ENCODE measurements at places on chromosomes 6 and 20. TPM values are rescaled to one million over a fixed set of nuclear protein-coding genes. Genes with fewer than 3 reads are reported as not detected.

GRCh38 chr20:39190666-39191570 lies 228.8 kb downstream of the DHX35 start:
- H3K4me3 ChIP-seq = no peak overlapping the region
- H3K4me1 ChIP-seq = no peaks in the 10 kb centered on the region
- DNase-seq = no peak
- H3K27ac ChIP-seq = no peak overlapping the region

The TBX18 gene
- not detected for total RNA-seq

DNA sequence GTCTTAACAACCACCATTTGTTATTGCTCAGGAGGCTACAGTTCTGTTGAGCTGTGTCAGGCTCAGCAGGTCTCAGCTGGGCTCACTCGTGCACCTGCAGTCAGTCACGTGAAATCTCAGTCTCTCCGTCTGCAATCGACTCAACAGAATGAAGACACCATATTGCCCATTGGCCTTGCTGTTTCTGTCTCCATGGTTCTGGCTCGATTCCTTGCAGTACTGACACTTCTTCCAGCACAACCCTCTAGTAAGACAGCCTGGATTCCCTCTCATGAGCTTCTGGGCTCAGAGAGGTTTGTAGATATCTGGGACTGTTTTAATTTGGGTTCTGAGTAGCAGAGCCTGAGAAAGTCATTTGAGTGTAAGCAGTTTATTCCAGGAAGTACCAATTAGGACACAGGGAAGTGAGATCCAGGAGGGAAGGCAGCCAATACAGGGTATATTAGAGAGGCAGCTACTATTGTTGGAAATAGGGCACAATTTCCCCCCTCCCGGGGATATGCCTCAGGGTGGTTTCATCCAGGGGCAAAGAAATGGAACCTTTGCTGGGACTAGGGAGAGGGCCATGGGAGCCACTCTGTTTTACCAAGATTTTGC lies 87.4 kb upstream of the RALGAPA2 start:
- H3K36me3 ChIP-seq = no peaks in the 10 kb centered on the region
- H3K4me3 ChIP-seq = no peak overlapping the region
- no peaks in the 10 kb centered on the region for H3K4me1 ChIP-seq
- H3K27me3 ChIP-seq = no peaks in the 10 kb centered on the region
- no peak overlapping the region for H3K27ac ChIP-seq

DNA sequence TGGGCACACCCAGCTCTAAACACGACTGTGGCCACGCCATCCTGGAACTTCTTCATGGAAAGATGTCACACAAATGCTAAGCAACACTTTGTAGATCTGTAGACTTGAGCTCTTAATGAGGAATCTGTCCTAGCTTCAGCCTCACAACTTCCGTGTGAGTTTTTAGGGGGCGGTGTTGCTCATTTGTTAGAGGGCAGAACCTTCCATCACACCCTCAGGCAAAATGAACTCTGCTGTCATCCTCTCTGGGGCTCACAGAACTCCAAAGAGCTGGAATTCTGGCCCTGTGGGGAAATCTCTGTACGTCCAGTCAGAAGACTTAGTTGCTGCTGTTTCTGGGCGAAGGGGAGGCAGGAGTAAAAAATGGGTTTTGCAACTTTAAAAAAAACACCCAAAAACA lies 49.8 kb downstream of the NRN1 start:
- DNase-seq = no peak
- no peak overlapping the region for H3K27ac ChIP-seq
- no peak overlapping the region for H3K4me3 ChIP-seq
- no peaks in the 10 kb centered on the region for H3K36me3 ChIP-seq
- no peaks in the 10 kb centered on the region for H3K4me1 ChIP-seq

- no peaks in the 10 kb centered on the region for H3K27me3 ChIP-seq
- H3K36me3 ChIP-seq = no peaks in the 10 kb centered on the region
- peaks cover 24% of the 10 kb centered on the region for H3K4me1 ChIP-seq
- H3K4me3 ChIP-seq = no peak overlapping the region
- DNase-seq = no peak
Observed at GRCh38 chr6:166440106-166440505, 57.4 kb upstream of the MPC1 start.

DNA sequence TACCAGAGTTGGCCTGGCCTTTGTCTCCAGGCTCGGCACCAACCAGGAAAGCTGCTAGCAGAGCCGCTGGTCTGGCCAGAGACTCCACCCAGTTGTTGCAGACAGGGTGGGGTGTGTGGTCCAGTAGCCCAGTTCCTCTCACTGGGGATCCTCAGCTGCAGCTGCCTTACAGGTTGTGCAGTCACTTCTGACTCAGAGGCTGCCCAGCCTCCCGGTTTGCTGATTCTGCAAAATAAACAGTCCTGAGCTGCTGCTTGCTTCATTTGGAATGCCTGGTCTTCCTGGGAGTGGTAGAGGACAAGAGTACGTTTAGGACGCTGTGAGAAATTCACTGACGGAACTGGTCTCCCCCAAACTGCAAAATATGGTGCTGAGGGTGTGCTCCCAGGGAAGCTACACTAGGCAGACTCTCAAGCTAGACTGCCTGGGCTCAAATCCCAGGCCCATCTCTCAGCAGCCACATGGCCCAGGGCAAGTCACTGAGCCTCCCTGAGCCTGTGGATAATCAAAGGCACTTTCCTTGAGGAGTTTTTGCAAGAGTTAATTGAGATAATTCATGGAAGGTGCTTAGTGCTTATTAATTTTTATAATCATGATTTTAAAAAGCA lies 246.1 kb downstream of the TFAP2C start:
- no peaks in the 10 kb centered on the region for H3K27me3 ChIP-seq
- H3K36me3 ChIP-seq = no peaks in the 10 kb centered on the region
- no peak overlapping the region for H3K4me3 ChIP-seq
